ENCODE measurements at places on chromosomes 3 and 15.

- no peak for DNase-seq
Observed at GRCh38 chr3:124600765-124601164, 129.5 kb upstream of the UMPS start.

GRCh38 chr15:53880357-53880756, 97.9 kb upstream of the UNC13C start:
- no peak for DNase-seq

DNA sequence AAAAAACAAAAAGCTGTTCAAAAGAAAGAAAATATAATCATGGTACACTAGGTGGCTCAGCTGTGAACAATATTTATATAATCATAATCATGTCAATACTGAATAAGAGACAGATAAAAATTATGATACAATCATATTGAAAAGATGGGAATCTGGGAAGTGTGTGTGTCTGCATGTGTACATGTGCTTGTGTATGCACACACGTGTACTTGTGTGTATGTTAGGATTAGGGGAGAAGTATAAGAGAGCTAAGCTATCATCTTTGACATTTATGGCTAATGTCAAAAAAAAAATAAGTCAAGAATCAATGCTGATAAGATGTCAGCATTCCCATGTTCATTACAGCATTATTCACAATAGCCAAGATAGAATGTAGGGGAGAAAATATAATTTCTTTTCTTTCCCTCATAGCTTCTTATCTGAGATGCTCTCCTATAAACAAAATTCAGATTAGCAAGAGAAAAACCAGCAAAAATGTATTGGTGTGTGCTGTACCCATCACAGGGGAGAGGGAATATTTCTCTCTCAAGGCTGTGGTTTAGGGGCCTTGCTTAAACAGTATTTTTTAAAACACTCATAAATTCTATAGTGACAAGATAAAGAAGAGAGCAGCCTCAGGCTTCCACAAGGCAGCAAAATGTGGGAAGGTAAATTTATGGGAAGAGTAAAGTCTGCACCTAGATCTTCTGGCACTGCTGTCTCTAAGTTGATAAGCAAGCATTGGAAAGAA, 63.4 kb upstream of the ITGA11 start:
- no peak for DNase-seq

GRCh38 chr3:133927540-133928066, 31.9 kb upstream of the RAB6B start:
- peak; percentile 66 for DNase-seq
